Jurkat, Clone E6-1 (cell line): ENCODE measurements at places on chromosomes 13 and 19.

DNA sequence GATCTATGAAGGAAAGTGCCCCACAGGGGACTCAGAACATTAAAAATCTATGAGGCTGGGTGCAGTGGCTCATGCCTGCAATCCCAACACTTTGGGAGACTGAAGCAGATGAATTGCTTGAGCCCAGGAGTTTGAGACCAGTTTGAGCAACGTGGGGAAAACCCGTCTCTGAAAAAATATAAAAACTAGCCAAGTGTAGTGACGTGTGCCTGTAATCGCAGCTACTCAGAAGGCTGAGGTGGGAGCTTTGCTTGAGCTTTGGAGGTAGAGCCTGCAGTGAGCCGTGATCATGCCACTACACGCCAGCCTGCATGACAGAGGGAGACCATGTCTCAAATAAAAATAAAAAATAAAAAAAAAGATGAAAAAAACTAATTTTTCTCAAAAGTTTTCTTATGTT, 1070.6 kb downstream of the PCDH9 start:
- no peak for DNase-seq

- no peak for DNase-seq
These were observed 782 bp upstream of the JUND start for GRCh38 chr19:18282021-18282787.

DNA sequence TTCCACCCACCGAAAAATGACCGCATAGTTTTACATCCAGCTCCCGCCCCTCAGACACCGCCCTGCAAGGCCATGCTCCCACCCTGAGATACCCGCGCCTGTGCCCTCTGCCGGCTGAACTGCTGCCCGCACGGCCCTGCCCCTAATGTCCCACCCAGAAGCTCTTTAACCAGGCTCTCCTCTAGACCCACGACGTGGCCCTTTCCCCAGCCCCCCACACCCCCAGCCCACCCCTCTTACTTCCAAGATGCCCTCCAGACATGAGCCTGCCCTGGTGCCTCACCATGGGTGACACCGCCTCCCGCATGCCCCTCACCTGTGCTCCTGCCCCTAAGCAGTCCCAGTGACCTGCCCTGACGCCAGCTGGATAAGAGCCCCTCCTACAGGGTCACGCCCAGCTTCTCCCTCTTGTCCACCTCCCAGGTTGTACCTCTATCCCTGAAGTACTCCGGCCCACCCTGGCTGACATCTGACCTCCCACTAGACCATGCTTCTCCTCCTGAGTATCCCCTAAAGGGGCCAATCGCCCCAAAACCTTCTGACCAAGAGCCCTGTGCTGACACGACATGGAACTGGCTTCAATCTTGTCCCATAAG, 51.2 kb downstream of the COLGALT1 start:
- no peak for DNase-seq

- DNase-seq = no peak
These were observed 5.2 kb downstream of the TRAPPC5 start for GRCh38 chr19:7685546-7686445.

DNA sequence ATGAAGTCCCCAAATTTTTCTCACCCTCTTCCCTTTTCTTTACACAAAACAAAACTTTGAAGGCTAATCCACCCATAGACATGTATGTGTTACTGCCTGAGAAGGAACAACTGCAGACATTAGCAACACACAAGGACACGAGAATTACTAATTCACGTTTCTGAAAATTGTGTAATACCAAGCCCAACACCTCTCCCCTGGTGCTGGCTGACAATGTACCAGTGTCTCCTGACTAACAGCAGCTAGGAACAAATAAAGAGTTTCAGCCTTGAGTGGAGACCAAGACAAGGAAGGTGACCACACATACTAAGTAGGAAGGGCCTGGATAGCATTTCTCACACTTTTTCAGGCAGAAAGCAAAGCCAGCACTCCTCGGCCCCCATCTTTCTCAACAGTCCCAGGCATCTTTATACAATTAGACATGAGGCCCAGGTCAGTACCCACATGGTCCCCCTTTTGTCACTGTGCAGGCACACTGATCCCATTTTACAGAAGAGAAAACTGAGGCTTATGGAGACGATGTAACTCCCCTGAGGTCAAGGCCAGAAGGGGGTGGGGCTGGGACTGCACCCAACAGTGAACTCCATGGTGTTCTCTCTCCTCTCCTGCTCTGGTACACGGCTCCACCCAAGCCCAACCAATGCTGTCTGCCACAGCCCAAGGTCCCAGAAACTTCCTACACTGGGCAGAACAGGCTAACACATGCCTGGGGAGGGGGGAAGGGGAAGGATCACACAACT, 8.7 kb downstream of the BRD4 start:
- no peak for DNase-seq

DNA sequence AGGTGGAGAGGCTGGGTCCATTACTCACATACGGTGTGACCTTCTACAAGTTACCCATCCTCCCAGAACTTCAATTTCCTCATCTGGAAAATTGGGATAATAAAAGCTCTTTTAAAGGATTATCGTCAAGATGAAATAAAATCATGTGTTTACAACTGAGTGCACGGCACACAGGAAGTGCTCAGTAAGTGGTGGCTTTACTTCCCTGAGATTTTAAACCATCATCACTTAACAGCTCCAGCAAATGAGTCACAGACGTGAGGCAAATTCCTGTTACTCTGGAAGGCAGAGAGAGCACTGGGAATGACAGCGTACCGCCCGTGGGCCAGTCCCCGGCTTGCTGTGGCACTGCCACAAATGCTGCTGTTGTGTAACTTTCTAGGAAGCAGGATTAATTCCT, 64.1 kb downstream of the MRPL57 start:
- peak; percentile 59 for DNase-seq

DNA sequence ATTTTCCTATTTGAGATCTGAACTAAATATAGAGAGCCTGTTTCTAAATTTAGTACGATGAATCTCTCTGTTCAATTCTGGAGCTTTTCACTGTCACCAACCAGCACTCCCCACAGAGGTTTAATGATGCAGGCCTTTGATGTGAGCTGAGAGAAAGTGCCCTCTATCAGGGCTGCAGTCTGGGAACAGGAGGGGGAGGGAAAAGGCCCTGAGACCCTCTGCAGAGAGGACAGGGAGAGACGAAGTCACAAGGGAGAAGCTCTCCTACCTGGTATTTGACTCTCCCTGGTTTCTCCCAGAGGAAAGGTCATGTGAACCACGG, 206.8 kb upstream of the SOX1 start:
- DNase-seq = no peak

DNA sequence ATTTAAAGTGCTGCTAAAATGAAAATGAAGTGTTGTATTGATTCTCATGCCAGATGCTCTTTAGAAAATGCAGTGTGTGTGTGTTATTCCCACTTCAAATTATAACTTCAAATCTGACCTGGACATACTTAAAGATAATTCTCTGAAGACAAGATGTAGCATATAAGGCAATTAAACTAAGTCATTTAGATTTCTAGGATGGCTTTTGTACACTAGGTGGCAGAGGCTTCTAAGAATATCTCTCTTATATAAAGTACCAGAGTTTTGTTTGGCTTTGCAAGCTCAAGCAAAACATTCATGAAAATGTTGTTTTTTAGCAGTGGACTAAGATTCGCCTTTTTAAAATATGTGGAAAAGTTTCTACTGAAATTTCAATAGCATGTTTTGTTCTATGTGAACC, 407.2 kb downstream of the GPC5 start:
- no peak for DNase-seq

GRCh38 chr13:71513411-71514033, 353.5 kb downstream of the DACH1 start:
- DNase-seq = no peak

DNA sequence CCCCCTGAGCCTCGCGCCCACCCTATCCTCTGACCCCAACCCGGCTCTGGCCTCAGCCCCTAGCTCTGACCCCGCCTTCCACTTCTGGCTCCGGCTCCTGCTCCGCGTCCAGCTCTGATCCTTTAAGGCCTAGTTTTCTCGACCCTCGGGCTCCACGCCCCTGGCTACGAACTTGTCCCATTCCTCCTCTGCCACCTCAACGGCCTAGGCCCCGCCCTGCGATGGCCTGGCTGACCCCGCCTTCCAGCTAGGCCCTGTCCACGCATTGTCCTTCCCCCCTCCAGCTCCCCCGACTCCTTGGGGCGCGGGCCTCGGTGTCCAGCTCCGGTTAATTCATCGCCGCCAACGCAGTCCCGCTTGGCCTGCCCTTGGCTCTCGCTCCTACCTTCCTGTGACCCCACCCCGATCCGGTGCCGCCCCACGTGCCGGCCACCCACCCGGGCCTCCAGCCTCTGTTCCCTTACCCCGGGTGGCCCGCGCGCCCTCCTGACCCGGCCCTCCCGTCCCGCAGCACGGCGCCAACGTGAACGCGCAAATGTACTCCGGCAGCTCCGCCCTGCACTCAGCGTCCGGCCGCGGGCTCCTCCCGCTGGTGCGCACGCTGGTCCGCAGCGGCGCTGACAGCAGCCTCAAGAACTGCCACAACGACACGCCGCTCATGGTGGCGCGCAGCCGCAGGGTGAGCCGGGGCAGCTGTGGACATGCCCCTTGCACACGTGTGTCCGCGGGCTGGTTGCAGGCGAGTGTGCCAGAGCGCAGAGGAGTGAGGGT, 9.4 kb downstream of the BCL3 start:
- DNase-seq = no peak

GRCh38 chr13:22053053-22053452, 382.2 kb downstream of the FGF9 start:
- no peak for DNase-seq

DNA sequence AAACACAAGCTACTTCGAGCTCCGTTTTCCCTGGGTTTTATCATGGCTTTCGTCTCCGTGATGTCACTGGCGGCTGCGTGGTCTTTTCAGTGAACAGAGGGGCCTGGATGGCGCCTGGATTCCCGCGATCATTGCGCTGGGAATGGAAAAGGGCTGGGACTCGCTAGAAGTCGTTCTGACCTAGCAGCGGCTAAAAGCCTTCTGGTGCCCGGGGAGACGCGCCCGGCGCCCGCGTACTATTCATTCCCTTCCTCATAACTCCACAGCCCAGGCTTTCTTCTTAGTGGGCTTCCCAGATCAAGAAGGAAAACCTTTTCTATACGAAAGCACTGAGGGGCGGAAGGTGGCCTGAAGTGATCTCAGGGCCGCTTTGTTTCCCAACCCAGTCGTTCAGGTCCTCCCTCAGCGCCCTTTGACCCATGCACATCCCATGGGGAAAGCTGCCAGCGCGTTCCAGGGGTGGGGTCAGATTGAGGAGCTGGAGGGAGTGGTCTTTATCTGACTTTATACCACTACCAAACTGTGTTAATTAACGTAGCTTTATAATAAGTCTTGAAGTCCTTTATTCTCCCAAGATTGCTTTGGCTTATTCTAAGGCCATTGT, 96.6 kb downstream of the ELF1 start:
- no peak for DNase-seq

DNA sequence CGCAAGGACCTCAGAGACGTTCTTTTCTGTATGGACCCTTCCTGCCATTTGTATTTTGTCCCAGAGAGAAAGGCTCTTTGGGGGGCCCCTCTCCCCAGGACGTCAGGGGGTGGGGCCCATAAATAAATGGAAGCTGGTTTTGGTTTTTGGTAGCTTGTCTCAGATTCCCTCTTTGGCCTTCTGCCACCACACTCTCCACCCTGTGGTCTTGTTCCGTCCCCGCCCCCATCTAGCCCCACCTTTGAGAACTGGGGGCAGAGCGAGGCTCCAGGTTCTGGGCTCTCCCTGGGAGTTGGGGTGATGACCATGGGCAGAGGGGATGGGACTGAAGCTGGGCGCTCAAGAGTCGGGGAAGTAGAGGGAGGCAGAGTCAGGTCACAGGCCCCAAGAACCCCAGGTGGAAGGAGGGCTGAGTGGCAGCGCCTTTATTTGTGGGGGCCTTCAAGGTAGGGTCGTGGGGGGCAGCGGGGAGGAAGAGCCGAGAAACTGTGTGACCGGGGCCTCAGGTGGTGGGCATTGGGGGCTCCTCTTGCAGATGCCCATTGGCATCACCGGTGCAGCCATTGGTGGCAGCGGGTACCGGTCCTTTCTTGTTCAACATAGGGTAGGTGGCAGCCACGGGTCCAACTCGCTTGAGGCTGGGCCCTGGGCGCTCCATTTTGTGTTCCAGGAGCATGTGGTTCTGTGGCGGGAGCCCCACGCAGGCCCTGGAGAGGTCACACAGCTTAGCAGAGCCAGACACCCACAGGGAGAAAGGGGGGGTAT, 3.3 kb downstream of the ISYNA1 start:
- DNase-seq = no peak

GRCh38 chr13:113267642-113268405, 29.2 kb upstream of the LAMP1 start:
- DNase-seq = no peak

GRCh38 chr13:32589471-32589870, 3.2 kb downstream of the PDS5B start:
- DNase-seq = no peak

DNA sequence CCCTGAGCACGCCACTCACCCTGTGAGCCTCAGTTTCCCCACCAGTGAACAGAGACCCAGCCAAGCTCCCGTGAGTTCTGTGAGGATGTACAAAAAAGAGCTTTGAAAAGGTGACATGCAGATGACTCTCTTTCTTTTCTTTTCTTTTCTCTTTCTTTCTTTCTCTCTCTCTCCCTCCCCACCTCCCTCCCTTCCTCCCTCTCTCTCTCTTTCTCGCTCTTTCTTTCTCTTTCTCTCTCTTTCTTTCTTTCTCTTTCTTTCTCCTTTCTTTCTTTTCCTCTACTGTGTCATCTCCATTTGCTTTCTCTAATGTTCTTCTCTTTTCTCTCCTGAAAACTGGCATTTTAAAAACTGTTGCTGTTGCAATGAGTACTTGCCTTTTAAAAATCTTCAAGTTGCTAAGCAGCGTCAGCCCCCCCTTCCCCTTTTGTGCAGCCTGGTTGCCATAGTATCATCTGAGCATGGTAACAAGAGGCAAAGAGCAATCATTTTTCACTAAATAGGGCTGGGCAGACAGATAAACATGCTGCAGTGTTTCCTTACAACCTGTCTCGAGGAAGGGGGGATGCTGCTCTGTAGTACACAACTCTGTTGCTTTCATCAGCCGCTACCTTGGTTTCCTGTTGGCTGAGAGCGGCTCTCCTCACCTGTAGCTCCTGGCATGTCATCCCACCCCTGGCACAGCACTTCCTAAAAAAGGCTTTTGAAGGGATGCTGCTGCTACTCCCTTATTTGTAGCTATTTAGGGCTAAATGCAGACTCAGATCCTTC, 108.7 kb upstream of the MBNL2 start:
- no peak for DNase-seq

DNA sequence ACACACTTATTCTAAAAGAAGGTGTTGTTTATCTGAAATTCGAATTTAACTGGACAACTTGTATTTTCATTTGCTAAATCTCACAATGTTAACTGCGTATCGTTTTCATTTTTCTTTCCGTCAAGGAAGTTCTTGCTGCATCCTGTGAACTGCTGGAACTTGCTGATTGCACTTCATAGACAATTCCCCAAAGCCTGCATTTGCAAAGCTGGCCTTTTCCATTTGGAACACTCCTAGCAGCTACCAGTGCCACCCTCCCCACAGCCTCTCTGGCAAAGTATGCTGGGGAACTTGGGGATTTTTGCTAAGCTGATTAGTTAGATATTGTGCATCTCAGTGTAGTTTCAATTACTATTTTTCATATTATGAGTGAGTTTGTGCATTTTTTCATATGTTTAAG, 20.4 kb upstream of the ARGLU1 start:
- DNase-seq = no peak

DNA sequence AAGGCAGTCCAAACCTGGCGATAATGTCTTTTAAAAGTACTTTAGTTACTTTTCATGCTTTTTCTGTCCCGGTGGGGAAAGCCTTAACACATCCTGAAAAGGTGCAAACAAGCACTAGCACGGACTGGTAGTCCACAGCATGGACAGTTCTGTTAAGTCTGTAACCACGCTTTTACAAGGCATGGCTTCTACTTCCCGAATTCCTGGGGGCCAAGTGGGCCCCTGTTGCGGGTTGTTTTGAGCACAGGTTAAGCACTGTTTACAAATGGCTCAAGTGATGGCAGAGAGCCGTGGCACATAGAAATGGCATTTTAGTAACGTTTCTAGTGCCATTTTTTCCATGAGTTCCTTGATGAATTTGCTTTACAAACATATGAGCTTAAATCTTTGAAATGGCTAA, 37.6 kb downstream of the ZNF493 start:
- DNase-seq = no peak
